ENCODE measurements at places on chromosomes 4 and X. TPM values are rescaled to one million over a fixed set of nuclear protein-coding genes. Genes with fewer than 3 reads are reported as not detected.

DNA sequence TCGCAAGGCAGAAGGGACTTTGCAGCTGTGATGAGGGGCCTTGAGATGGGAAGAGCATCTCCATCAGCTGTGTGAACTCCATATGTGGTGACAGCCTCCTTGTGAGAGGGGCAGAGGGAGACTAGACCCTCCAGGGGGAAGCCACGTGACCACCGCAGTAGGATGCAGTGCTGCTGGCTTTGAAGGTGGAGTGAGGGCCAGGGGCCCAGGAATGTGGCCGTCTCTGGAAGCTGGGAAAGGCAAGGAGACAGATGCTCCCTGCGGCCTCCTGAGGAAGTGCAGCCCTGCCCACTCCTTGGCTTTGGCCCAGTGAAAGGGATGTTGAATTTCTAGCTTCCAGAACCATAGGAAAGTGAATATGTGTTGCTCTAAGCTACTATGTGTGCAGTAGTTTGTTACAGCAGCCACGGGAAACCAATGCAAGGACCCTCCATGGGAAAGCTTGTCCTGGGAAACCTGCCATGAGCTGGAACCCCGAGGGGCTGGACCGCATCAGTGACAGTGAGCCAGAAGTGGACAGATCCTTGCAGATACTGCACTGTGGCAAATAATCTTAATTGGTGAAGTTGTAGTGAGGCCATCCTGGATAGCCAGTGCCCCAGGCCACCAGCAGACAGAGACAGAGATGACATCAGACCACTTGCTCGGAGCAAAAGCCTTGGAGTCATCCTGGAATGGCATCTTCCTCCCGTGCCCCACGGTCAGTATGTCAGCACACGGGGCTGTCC lies 35.4 kb upstream of the SORCS2 start:
- no peak for DNase-seq

GRCh38 chr4:7424553-7425111 lies 10.1 kb downstream of the PSAPL1 start:
- no peak for DNase-seq

DNA sequence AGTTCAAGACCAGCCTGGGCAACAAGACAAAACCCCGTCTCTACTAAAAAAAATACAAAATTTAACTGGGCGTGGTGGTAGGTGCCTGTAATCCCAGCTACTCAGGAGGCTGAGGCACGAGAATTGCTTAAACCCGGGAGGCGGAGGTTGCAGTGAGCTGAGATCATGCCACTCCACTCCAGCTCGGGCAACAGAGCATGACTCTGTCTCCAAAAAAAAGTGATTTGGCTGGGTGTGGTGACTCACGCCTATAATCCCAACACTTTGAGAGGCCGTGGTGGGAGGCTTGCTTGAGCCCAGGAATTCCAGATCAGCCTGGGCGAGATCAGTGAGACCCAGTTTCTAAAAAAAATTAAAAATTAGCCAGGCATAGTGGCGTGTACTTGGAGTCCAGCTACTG lies 4.1 kb downstream of the OPHN1 start:
- no peak for DNase-seq

- DNase-seq, result no peak
These were observed 23.0 kb downstream of the GRXCR1 start for GRCh38 chr4:42915484-42915883.

- no peak for DNase-seq
These were observed 159.6 kb upstream of the KLF3 start for GRCh38 chr4:38504396-38504715.

- no peak for DNase-seq
These were observed 435.2 kb upstream of the CTSO start for GRCh38 chr4:156388826-156389225.

GRCh38 chrX:118115953-118116712 lies 477 bp downstream of the KLHL13 start:
- DNase-seq, result peak; percentile 7

DNA sequence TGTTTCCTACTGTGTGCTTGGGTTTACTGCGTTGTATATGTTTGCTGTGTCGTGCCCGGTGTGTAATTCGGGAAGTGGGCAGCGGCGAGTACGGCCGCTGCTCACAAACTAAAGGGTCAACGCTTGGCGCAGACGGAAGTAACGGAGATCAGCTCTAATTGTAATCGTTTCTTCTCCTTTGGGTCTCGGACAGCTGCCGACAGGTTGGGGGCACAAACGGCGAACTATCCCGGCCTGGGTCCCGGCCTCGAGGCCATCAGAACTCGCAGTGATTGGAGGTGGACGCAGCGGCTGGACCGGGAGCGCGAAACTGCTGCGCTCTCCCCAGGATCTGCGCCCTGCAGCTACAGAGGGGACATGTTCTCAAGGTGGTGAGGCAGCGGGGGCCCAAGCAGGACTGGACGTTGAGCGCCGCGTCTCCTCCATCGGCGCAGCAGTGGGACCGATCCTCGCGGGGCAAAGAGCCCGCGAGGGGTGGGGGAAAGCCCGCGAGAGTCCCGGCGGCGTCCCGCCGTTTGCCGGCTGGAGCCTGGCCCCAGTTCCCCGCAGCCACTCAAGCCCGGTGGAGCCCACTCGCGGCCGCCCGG lies 516 bp upstream of the ZIC3 start:
- no peak for DNase-seq

DNA sequence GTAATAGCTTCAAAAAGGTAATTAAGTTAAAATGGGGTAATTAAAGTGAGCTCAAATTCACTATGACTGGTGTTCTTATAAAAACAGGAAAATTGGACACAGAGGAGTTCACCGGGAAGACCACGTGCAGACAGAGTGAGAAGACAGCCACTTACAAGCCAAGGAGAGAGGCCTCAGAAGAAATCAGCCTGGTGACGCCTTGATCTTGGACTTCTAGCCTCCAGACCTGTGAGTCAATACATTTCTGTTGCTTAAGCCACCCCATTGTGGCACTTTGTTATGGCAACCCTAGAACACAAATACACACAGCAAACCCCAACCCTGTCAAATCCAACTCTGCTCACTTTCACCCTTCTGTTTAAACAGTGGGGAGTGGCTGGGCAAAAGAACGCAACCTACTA lies 4.1 kb upstream of the CD38 start:
- DNase-seq, result no peak

DNA sequence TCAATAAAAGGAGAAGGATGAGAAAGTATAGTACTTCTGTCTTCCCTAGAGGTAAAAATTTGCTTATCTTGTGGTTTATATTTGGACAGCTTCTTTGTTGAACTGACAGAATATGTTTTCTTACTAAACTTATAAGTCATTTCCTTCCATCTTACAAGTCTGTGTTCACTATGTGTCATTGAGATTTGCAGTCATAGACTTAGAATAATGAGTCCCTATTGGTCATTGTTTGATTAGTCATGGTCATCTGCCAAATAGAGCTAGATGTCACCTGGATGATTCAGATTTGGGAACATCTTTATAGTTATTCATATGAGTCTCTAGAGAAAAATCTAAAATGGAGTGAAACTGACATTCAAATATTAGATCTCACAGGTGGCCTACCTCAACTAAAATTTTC lies 51.5 kb downstream of the SPATA18 start:
- DNase-seq, result no peak

DNA sequence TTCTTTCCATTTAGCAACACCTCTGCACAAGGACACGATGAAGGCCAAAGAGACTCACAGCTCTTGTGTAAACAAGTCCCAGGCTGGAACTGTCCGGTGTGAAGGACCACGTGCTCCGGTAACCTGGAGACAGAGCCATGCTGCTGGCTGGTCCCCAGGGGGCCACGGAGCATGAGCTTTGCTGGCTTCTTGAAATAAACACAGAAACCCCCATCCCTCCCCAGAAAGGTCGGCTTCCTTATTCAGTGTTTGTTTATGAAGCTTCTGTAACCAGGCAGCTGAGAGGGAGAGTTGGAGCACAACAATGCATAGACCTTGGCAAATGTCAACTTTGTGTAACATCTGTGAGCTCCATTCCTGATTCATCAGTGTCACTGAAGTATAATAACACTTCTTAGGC lies 109.4 kb downstream of the GPR143 start:
- no peak for DNase-seq

The HMGN5 gene
- 6.1 TPM for total RNA-seq

The GPR119 gene
- not detected for total RNA-seq

The GDPD2 gene
- not detected for total RNA-seq

All from activated CD4-positive, alpha-beta memory T cell treated with anti-CD3 and anti-CD28 coated beads for 36 hours (primary cell).